Dorsolateral prefrontal cortex (tissue), 122 donors: ENCODE measurements at places on chromosomes 2 and 18.
A peak's percentile ranks its signal among the peaks of the same experiment; 100 is the strongest.

DNA sequence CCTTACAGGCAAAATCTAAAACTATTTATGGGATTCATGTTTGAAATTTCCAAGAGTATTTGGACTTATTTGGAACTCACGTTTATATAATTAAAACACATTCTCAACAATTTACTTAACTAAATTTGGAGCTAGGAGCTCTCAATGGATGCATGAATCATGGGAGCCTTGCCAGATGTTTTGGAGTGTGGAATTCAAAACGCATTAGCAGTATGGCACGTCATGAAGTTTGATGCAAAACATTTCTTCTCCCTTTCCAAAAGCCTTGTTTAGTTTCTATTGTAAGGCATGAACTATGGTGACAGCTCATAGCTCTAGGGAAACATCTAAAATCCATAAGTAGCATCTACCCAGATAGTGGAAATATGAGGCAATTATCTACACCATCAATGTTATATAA, 701.6 kb downstream of the SATB2 start:
- no peak for DNase-seq

GRCh38 chr18:70671889-70672565, 383.2 kb downstream of the SOCS6 start:
- peak; percentile 28 for DNase-seq

- no peak for DNase-seq
Observed at GRCh38 chr18:63908858-63909257, 1.1 kb downstream of the SERPINB10 start.

- DNase-seq, result no peak
Observed at GRCh38 chr2:111072220-111072871, 48.4 kb upstream of the BCL2L11 start.

DNA sequence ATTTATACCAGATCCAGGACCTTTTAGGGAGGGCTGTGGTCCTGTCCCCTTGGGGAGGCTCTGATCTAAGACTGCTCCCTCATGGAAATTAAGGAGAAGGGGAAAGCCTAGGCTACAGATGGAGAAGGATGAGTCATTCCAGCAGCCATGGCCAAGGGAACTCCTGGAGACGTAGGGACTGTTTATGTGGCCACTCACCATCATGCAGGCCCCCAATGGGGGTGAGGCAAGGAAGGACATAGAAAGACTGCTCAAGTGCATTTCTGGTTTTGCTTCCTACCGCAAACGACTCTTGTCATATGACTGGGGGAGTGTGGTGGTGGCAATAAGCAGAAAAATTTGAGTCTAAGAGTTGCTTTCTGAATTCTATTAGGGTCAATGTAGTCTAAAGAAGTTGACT, 54.0 kb upstream of the CYP1B1 start:
- no peak for DNase-seq

- no peak for DNase-seq
Observed at GRCh38 chr18:70931942-70932814, 643.3 kb downstream of the SOCS6 start.

DNA sequence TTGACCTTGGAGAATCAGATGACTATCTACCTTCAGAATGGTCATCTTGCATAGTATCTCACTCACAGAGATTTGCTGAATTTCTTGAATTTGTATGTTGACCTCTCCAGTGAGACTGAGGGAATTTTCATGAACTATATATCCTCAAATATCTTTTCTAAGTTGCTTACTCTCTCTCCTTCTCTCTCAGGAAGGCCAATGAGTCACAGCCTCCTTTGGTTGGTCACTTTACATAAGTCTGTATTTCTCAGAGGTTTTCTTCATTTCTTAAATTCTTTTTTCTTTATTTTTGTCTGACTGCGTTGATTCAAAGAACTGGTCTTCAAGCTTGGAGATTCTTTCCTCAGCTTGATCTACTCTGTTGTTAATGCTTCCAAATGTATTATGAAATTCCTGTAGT, 51.7 kb downstream of the VIT start:
- DNase-seq, result no peak

DNA sequence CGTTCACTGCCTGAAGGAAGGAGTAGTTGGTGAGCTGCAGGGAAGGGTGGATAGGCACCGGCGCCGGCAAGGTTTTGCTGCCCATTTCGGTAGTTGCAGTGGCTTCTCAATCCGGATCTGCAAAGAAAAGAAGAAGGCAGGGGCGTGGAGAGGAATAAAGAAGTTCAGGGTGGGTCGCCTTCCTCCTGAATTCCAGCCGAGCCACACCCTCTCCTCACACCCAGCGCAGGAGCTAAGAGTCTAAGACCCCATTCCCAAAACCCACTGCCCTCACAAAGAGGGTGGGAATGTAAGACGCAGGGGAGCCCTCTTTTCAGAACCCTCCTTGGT, 4.7 kb downstream of the OSR1 start:
- no peak for DNase-seq

- DNase-seq, result no peak
Observed at GRCh38 chr2:158297120-158297519, 159.4 kb downstream of the CCDC148 start.

GRCh38 chr2:172281648-172282570, 145.5 kb upstream of the ITGA6 start:
- DNase-seq, result no peak

GRCh38 chr2:241048949-241049343, 50.5 kb downstream of the SNED1 start:
- no peak for DNase-seq

DNA sequence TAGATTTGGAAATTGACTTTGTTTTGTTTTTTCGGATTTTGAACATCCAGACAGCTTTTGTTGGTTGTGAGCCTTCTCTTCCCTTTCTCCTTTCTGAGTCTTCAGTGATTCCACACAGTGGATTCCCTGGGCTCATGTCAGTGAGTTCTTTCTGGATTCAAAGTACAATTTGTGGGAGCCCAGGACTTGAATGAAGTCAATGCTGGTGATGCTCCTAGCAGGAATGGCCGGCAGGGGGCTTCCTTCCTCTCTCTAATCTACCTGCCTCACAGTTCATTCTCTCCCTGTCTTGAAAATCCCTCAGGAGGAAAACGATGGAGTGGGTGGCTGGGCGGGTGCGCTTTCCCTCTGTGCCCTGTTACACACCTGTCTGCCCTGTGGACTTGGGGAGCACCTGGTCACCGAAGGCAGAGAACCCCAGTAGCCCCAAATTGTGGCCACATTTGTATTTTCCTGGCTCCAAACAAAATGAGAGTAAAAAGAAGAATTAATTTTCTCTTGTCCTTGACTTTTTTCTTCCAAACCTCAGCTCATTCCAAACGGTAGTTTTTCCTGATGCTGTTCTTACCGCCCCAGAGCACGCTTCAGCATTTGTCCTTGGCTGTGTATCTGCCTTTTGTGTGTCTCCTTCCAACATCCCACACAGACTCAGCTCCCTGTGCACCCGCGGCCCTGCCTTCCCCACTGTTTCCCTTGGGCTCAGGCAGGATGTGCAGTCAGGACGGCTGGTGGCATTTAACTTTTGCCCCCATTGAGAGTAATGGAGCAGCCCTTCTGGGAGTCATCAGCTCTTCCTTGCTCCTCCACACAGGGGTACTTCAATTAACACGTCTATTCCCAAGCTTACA, 86.6 kb downstream of the MARCO start:
- no peak for DNase-seq

GRCh38 chr2:46277431-46278190, 19.6 kb upstream of the EPAS1 start:
- DNase-seq, result no peak

- no peak for DNase-seq
Observed at GRCh38 chr2:102140377-102140776, 2.2 kb upstream of the IL1R1 start.

DNA sequence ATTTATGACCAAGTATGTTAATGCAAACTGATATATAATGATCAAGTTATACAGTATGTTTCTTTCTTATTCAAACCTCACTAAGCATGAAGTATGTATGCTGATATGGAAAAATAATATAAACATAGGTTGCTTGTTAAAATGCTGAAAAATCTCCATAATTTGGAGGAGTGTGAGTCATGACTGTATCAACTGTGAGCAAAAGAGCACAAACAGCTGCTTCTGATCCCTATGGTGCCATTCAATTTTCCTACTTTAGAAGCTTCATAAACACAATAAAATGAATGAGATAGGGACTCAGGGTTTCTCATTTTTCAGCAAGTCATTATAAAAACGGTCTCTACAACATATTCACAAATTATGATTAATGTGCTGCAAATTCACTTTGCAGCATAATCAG, 129.9 kb upstream of the TFPI start:
- DNase-seq, result no peak

DNA sequence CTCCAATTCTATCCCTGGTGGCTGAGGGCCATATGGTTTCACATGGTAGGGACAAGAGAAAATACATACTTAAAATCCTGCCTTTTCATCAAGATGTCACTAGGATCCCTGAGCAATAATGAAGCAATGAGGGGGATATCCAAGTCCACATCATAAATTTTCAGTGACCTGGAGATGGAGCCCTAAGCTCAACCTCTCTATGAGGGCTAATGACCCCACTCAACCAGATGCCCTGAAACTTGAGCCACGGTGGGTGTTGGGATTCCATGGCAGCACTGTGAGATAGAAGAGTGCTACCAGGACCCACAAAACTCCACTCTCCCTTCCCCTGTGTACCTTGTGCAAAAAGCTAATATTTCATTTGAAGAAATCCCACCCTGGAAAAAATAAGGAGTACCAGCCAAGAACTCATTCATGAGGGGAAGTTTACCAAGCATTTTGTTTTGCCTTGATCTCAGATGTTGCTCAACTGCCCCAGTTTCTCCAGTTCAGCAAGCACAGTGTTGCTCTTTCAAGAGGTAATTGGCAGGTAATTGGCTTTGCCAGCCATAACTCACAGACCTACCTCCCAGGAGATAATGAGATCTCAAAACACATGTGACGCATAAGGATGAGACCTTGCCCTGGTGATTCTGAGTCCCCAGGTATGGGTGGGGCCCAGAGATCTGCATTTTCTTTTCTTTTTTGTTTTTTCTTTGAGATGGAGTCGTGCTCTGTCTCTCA, 51.0 kb upstream of the TTC39C start:
- DNase-seq, result no peak

DNA sequence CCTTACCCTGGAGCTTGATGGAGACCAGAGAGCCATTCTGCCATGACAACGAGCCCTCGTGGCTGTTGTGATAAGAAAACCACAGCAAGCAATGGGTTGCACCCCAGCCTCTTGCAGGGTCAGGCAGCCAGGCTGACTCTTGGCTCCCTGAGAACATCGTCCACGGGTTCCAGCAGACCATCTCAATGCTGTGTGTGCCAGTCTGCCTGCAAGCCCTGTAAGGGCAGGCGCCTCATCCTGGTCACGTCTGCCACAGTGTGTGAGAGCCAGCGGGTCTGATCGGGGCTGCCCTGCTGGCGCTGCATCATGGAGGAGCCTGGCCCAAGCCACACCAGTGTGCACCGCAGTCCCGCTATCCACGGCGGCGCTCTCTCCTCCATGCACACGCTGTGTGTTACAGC, 71.0 kb upstream of the MGAT4A start:
- no peak for DNase-seq
